Stimulated activated CD4-positive, alpha-beta T cell treated with anti-CD3 and anti-CD28 coated beads, TNF-alpha, amount 100 ng/mL, for 1 hour (primary cell): ENCODE measurements at places on chromosomes 13 and 19.

DNA sequence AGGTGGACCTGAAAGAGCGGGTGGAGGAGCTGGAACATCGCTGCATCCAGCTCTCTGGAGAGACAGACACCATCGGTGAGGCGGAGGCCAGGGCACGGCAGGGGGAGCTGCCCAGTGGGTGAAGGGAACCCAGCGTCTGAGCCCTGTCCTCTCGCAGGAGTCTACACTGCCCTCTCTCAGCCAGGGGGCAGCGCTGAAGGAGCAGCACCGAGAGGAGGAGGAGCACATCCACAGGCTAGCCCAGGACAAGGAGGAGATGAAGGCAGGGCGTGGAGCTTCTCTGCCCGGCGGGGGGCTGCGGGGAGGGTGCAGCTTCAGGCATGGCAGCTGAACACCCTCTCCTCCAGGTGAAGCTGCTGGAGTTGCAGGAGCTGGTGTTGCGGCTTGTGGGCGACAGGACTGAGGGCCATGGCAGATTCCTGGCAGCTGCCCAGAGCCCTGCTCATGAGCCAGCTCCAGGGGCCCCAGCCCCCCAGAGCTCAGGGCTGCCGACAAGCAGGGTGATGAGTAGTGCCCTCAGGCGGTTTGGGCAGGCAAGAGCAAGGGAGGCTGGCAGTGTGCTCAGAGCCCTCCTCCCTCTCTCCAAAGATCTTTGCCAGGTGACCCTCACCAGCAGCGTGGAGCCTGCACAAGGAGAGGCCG, 31.4 kb upstream of the ZNF492 start:
- no peak for DNase-seq

- no peak for DNase-seq
These were observed 130.3 kb upstream of the SERP2 start for GRCh38 chr13:44243198-44243857.

DNA sequence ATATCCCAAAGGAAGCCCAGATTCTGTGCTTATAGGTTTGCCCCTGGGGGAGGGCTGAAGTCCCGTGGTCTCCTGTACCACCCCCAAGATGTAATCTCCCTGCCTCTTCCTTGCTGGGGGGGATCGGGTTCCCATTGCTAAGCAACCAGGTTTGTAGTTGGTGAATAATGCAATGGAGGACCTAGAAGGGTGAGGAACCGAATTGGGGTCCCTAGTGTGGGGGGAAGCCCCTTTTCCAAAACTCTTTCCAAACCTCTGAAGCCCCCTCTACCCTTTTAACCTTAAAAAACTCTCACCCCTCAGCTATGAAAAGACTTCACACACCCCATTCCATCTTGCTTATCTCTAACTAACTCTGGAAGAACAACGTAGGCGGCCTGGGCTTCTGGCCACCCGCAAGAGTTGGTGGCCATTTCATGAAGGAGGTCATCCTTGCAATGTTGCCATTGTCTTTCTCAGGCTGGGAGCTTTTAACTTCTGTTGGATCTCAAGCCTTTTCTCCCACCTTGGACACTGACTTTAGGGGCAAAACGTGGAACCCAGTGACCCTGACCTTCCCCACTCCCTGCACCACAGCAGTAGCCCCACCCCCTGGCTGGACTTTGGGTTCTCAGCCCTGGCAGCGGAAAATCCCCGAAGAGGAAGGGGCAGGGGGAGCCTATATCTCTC, 661 bp downstream of the PALM3 start:
- DNase-seq, result no peak

- no peak for DNase-seq
These were observed 3.4 kb downstream of the CCNE1 start for GRCh38 chr19:29815231-29815630.

- DNase-seq, result no peak
These were observed 113.0 kb downstream of the UFM1 start for GRCh38 chr13:38462605-38463004.

DNA sequence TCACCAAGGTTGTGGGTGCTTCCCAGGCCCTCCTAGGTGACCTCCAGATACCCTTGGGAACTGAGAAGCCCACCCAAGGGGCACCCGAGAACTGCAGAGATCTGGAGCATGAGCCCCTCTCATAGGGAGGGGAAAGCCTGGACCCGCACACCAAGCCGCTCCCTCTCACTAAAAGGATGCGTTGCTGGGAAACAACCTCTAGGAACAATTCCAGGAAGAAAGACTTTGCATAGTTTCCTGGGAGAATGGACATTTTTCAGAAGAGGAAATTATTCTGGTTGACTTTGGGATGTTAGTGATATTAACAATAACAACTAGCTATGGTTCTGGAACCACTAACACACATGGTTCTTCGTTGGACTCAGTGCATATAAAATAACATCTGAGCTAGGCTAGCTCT, 64.6 kb downstream of the SLC7A1 start:
- no peak for DNase-seq

DNA sequence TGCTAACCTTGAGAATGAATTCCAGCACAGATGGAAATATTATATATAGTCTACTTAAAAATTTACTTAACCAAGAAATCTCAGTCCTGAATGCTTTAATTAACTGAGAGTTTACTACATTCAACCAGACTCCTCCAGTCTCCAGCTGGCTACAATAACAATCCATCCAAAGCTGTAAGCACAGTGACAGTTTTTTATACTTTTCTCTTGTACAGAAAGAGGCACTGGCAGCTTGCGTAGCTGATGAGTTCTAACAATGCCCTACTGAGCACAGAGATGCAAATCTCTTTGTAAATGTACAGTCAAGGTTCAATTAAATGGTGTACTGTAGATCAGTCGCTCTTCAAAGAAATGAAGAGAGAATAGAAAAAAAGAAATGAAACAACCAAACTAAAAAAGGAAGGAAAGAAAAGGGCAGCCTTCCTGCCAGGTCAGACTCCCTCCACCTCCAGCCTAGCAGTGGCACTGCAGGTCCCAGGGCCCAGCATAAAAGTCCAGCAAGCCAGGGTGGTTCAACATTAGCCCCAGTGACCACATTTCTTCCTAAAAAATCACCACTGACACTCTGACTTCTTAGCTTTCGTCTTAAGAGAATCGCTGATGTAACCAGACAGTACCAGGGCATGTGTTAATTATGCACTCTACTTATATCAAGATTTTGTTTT, 88.4 kb downstream of the SACS start:
- DNase-seq, result no peak

DNA sequence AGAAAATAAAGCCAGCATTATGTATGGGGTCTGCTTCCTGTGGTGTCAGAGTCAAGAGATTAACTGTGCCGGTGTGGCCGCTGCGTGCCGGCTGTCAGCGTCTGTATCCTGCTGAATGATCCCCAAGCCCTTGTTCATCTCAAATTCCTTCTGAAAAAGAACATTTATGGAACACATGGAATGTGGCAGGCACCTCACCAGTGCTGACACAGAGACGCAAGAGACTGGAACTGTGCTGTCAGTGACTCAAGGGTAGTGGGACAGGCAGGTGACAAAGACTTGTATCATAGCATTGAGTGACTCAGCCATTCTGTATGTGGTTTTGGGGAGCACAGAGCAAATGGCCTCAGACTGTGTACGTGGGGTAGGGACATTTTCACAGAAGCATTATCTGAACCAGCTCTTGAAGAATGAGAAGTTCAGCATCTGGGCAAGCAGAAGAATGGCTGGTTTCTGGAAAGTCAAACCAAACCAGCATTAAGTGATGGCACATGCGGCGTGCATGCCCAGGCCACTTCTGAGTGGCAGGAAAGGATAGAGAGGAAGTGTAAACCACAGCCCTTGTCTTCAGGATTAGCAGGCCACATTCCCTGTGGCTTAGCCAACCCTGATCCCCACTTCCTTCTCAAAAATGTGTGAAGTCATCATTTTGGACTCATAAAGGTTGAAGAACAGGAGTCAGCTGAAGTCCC, 54.0 kb upstream of the IRS2 start:
- no peak for DNase-seq

DNA sequence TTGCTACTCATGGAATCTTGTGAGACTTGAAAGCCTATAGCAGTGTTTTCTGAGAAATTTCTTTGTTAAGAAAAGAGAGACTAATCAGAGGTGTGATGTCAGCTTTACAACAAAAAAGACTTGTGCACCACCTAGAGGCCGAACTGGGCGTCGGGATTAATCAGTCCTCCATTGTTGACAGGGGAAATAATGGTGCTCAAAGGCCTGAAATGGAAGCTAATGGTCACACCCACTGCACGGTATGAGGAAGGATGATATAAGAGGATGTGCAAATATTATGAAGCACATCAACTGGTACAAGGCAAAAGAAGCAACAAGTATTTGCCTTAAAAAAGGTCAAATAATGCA, 480.2 kb upstream of the MIR17HG start:
- DNase-seq, result no peak

- no peak for DNase-seq
These were observed 7.4 kb downstream of the FZR1 start for GRCh38 chr19:3513229-3514140.

GRCh38 chr19:51493776-51494175, 7.8 kb downstream of the SIGLEC12 start:
- no peak for DNase-seq

GRCh38 chr19:19602136-19602712, 16.3 kb downstream of the PBX4 start:
- no peak for DNase-seq
